ENCODE measurements at places on chromosomes 5 and 9.
A peak's percentile ranks its signal among the peaks of the same experiment; 100 is the strongest.

DNA sequence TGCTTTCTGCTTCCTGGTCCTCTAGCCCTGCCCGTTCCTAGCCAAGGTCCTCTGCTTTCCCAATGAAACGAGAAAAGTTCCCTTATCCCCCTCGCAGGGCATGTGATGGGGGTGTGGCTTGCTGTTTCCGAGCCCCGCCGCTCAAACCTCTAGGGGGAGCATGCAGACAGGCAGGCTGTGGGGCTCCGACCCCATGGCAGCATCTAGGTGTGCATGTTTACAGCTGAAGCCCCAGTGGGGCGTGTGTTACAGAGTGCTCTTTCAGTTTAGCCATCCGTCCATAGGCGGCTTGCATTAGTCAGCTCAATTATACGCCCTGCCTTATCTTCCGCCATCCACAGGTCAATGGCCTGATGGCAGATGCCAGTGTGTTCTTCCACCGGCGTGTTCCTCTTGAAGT is 48.3 kb upstream of the SPATA31E1 start:
- peak; percentile 46 for DNase-seq

- no peak for DNase-seq
Measured at GRCh38 chr5:68454766-68455165, 239.2 kb downstream of the PIK3R1 start.

- DNase-seq, result peak; percentile 80
Measured at GRCh38 chr5:16550316-16550952, 66.4 kb downstream of the RETREG1 start.

- no peak for DNase-seq
Measured at GRCh38 chr5:57504357-57504756, 21.7 kb upstream of the ACTBL2 start.

- DNase-seq, result no peak
Measured at GRCh38 chr9:95276395-95276954, 41.0 kb downstream of the FANCC start.

DNA sequence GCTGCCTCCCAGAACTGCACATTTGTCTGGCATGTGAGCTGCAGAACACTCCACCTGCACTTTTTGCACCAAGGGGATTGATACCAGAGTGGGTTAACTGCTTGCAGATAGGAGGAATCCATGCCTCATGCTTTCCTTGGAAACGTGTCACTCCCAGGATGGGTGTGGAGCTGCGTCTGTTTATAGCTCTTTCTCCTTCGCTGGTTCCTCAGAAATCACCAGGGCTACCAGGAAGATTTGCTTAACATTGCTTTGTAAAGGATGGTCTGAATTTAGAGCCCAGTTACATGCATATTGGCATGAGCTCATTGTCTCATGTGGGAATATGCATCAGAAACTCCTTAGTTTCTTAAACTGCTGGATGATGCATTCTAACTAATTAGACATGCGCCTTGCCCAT is 234.6 kb downstream of the GADD45G start:
- no peak for DNase-seq
